AG04450 (cell line): ENCODE measurements at places on chromosomes 4 and X.

- no peak for DNase-seq
Measured at GRCh38 chr4:1237981-1238675, 10.8 kb downstream of the CTBP1 start.

DNA sequence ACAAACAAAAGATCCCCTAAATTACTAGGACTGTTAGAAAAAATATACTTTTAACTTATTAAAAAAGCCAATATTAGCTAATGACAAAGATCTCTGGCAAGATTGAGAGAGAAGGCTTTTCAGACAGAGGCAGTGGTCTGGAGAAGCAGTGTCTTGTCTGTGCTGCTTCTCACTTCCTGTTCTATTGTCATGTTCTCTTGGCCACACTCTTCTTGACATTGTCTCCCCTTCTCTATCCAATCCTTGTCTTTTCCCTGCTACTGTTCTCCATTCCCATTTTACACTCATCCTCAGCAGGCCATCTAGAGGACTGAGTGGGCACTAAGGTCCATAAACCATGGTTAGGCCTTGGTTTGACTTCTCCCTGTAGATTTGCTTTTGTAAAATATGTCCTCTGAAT lies 14.0 kb upstream of the TAPT1 start:
- DNase-seq, result no peak

DNA sequence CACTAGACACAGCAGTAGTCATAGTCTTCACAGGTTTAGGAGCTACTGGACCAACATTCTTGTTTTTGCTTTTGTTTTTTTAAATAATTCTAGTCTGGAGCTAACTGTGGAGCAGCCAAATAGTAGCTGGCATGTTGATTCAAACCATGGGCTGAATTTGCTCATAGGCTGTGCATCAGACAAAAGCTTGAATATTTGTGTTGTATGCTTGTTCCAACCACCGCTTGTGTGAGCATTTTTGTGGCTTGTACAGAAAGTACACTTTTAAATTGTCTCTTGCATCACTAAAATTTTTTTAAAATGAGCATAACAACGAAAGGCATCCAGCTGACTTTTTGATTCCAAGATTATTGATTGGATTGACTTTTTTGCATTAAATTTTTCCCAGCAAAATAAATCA lies 39.6 kb downstream of the CCNI start:
- DNase-seq, result peak; percentile 78

- no peak for DNase-seq
Measured at GRCh38 chr4:76948443-76949275, 893 bp upstream of the SEPTIN11 start.

GRCh38 chrX:132488819-132489577 lies at the start of gene MBNL3:
TSS of gene MBNL3 (minus strand) at chrX:132489038. CDS start at chrX:132439611, 49,427 bp downstream.
- no peak for DNase-seq
